ENCODE measurements at places on chromosomes 11 and 22.

DNA sequence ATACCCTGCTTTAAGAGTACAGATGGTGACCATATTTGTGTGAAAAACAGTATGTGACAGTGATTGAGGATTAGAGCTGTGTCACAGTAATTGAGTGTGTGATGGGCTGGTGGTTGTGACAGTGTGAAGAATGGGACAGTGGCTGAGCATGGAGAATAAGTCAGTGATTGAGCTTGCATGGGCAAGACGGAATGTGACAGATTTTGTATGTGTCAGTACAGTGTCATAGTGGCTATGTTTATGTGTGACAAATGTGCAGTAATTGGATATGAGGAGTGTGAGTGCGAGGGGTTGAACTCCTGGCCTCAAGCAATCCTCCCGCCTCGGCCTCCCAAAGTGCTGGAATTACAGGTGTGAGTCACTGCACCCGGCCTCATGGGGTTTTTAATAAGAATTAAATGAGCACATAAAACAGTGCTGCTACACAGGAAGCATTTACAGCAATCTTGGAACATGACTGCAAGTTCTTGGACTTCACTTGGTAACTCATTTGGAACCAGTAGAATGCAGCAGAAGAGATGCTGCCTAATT, 583 bp upstream of the RRAS2 start:
- DNase-seq: no peak

DNA sequence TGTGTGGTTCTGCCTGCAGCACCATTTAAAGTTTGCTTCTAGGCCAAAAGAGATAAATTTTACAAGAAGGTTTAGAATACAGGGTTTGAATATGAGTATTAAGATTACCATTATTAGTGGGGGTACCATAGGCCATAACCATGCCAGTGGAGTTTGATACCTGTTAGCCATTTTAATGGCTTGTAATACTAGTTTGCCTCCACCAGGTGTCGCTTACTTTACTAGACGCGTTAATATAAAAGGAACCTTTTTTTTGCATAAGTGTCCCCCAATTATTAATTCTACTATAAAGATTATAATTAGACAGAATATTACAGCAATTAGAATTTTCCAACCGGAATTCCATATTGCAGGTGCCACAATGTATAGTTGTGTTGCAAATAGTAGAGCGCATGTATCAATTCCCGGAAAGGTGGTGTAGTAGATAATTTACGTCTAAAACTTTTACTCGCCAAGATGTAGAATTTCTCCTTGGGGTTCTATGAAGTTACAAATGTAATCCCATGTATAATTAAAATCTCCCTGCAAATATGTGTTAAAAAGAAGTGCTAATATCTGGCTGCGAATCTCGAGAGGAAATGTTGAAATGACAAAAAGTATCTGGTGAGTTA, 16.1 kb downstream of the MS4A6E start:
- DNase-seq: no peak

DNA sequence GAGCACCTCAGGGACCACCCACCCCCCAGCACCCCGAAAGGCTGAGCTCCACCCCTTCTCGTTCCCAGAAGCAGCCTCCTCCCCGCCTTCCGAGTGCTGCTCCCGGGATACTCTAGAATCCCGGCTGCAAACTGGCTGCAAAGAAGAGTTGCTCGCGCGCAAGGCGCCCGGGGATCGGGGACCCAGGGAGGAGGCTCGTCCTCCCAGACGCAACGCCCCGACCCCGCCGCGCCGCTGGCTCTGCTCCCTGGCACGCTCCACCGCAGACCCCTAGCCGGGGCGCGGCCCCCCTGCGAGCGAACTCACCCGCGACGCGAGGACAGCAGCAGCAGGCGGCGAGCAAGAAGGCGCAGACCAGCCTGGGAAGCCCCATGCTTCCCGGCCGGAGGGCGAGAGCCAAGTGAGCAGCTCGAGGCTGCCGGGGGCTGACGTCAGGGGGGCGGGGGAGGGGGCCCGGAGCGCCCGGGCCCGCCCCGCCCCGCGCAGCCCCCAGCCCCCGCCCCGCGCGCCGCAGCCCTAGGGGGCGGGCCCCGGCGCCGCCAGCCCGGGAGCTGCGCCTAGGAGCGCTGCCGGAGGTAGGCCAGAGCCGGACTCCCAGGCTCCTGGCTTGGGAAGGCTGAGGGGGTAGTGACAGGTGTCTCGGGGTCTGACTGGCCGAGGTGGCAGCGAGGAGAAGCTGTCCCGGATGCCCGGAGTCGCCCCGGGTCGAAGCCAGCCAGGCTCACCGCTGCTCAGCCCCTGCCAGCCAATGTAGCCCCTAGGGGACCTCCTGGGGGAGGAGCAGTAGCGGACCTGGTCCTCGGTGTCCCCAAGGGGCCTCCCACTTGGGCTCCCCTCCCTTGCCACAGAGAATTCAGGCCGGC, at the start of gene MCAM:
MCAM (minus strand) TSS at position 402 of the 863 bp plus-strand sequence; CDS start at position 373, 29 bp downstream.
- DNase-seq: no peak

- no peak for DNase-seq
Observed at GRCh38 chr11:93942176-93942575, 79.0 kb upstream of the HEPHL1 start.

DNA sequence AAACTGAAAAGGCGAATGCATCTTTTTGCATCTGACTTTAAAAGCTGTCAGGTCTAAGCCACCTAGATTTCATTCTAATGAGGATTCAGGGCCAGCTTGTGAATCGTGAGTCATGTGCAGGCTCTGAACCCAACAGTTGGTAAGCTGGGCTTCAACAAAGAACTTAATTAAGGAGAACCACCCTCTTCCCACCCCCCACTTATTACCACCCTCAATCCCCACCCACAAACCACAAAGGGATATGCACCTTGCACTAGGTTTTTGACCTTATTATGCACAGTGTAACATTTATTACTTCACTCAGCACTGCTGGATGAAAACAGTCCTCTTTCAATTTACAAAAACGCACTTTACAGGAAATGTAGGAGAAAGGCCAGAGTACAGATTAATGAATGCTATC, 94.1 kb upstream of the LIN7C start:
- no peak for DNase-seq

GRCh38 chr11:59394186-59394585, 32.0 kb downstream of the OR5A2 start:
- DNase-seq: no peak

GRCh38 chr22:31091106-31091975, 10.2 kb downstream of the SMTN start:
- no peak for DNase-seq

DNA sequence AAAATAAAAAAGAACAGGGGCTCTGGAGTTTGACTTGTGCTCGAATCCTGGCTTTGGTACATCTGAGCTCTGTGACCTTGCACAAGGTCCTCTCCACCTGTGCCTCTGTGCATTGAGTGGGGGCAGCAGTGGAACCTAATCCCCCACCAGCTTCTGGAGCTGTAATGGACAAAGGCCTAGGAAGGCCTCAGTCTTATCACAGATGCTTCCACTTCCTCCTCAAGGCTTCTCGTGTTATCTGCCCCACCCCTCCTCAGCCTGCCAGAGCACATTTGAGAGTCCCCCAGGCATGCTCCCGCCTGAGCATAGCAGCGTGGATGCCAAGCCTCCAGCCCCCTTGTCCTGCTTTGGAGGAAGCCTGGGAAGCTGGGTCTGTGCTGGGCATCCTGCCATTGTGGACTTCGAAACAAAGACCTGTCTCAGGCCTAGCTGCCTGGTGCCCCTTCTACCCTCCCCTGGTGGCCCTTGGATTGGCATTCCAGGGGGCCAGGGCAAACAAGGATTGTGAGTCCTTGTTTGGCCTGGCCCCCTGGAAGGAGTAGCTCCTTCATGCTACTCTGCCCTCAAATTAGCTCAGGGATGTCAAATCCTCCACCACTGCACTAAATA, 15.0 kb downstream of the SLC35E4 start:
- no peak for DNase-seq

DNA sequence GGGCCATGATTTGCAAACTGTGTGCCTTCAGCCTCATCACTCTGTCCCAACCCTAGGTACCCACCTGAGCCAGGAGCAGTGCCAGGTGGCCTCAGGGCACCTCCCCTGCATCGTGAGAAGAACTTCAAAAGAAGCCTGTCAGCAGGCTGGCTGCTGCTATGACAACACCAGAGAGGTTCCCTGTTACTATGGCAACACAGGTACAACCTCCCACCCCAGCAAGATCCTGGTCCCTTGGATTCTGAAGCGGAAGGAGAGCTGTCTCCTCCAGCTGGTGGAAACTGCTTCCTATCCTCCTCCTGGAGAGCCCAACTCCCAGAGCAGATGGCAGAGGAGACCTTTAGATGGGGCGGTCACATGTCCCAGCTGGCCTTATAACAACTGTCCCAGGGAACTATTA, 2.9 kb downstream of the ZP1 start:
- no peak for DNase-seq

- no peak for DNase-seq
Observed at GRCh38 chr11:12799334-12799835, 125.2 kb downstream of the TEAD1 start.

DNA sequence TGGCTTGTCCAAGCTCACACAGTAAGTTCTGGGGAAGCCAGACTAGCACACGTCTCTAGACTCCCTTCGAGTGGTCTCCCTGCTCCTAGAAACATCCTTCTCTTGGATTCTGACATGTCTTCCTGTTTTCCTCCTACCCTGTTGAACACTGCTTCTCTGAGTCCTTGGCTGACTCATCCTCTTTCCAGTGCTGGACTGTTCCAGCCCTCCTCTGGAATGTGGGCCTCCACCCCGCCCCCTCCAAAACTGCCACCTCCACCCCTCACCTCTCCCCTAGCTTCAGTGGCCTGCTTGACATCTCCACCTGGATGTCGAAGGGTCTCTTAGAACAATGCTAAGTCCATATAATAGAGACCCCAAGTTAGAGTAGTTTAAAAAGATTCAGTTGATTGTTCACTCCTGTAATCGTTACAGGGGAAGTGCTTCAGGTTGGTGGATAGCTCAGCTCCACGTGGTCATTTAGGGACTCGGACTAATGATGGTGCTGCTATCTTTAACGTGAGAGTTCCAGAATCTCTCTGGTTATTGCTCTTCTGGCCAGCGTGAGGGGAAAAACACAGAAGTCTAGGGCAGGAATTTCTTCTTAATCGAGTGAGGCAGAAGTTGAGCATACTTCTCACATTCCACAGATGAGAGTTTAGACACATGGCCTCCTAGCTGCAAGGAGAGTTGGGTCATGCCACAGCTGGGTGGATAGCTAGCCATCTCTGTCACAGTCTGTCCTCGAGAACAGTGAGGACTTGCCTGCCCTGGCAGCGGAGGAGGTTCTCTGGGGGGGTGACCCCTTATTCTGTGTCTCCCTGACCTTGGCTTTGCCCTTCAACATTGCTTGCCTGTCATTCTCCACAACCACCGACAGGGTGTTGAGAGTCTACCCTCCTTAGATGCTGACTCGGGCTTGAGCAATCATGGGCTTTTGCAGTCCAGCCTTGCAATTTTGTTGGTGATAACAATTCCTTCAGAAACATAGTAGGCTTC, 4.7 kb upstream of the C11orf96 start:
- DNase-seq: no peak

GRCh38 chr11:68325183-68325906, 13.0 kb downstream of the LRP5 start:
- DNase-seq: no peak

GRCh38 chr11:58471892-58472291, 29.9 kb upstream of the OR5B12 start:
- no peak for DNase-seq

DNA sequence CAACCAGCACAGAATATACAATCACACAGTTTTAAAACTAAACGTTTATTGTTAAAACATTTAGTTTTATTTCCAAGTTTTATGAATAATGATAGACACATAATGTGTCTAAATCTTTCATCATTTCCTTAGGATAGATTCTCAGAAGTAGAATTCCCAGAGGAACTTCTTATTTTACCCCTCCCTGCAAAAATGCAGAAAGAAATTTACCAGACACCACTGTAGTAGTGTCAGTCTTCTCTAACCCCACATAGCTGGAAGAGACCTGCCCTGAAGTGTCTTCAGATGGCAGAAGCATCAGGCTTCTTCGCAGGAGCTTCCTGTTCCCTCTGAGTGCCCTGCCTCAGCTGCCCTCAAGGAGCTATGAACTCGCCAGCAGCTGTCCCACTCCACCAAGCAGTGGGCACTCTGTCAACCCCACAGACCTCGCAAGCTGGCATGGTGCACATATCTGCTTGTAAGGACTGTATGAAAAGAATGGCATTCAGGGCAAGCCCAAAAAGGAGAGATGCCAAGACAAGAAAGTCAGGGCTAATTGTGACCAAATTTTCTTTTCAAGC, 28.5 kb upstream of the PAK1 start:
- no peak for DNase-seq

DNA sequence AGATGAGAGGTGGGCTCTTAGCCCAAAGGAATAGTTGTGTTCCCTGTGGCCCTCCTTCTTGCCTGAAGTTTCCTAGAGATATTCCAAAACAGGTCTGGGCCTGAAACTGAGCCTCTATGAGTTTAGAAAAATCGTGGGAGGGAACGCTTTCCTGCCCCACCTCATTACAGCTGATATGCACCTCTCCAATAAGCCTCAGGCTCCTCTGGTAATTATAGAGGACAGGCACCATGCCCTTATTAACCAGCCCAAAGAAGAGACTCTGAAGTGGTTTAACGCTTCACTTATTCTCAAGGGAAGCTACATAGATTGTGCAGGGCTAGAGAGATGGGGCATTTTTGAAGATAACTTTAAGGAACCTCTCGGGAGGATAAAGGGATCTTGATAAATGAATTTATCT, 3.4 kb upstream of the MPZL2 start:
- DNase-seq: peak; percentile 54

- no peak for DNase-seq
Observed at GRCh38 chr11:35330156-35330889, 89.0 kb downstream of the SLC1A2 start.
